Epithelial cell of proximal tubule (primary cell): ENCODE measurements at places on chromosomes 5 and 9.

- DNase-seq = no peak
Measured at GRCh38 chr9:123034881-123035510, 1.5 kb downstream of the GPR21 start.

DNA sequence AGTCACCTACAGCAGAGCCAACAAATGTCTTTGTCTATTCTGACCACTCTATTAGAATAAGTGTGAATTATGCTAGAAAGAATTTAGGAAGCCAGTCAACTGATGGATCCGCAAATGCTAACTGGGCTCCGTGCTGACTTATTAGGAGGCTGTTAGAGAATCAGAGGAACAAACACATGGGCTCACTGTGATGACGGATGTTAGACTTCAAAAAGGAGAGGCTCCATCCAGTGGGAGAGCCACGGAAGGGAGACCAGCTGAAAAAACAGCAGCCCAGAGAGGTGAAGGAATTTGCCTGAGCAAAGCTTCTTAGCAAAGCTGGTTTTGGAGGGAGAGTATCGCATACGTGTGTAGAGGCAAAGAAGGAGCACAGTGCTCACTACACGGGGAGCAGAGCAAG lies 5.8 kb upstream of the TGFBI start:
- no peak for DNase-seq

DNA sequence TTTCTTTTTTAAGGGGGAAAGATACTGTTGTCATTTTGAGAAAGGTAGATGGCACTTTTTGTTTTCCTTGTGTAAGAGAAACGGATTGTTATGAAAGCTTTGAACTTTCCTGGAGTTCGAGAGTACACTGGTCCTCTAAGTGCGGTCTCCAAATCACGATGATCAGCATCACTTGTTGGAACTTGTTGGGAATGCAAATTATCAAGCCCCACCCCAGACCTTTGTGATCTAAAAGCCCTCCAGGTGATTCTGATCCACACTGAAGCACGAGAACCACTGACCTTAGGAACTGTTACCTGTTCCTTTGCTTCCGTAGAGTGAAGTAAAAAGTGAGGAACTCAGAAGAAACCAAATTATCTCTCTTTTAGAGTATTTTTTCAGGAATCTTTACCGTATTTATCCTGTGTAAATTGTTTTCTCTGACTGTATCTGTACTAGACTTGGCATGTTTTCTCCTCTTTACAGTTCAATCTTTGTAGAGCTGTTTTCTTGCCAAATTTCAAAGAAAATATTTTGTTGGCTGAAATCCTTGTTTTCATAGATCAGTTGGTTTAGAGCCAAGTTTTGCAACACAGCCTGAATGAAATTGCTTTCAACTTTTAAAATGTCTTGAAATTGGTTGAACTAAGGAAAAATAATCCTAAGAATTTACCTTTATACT lies 4.0 kb downstream of the MAT2B start:
- DNase-seq = no peak

- DNase-seq = no peak
Measured at GRCh38 chr5:166860426-166860825, 1431.0 kb upstream of the WWC1 start.

GRCh38 chr9:84711936-84712335 lies 42.4 kb downstream of the NTRK2 start:
- no peak for DNase-seq

DNA sequence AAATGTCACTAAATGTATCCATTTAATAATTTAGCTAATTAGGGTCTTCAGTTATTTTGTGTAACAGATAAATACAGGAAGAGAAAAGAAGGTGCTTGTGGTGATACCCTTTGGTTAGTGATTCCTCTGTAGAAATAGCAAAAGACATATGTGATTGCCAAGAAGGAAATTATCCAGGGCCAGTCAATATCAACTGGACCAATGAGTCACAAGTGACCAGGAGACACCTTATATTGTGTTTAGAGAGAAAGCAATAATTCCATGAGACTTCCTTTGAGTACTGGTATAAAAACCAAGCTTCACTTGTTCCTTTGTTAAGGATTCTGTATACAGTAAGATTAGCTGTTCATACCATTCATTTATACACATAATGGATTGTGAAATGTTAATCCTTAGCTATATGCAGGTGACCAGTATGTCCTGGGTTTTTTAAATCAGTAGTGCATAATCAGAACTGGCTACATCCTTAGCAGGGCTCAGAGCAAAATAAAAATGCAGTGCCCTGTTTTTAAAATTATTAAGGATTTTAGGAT lies 11.7 kb upstream of the F2R start:
- DNase-seq = no peak

GRCh38 chr9:19465586-19466279 lies 56.9 kb downstream of the ACER2 start:
- DNase-seq = no peak

- DNase-seq = peak; percentile 91
Measured at GRCh38 chr9:33101104-33101951, 24.9 kb upstream of the SMU1 start.

GRCh38 chr5:96605144-96605837 lies 56.9 kb upstream of the CAST start:
- DNase-seq = no peak

- no peak for DNase-seq
Measured at GRCh38 chr5:138720840-138721239, 32.4 kb upstream of the CTNNA1 start.
